ENCODE measurements at places on chromosomes 3 and 15.

- DNase-seq = no peak
These were observed 551.2 kb upstream of the CCDC54 start for GRCh38 chr3:106825962-106826605.

DNA sequence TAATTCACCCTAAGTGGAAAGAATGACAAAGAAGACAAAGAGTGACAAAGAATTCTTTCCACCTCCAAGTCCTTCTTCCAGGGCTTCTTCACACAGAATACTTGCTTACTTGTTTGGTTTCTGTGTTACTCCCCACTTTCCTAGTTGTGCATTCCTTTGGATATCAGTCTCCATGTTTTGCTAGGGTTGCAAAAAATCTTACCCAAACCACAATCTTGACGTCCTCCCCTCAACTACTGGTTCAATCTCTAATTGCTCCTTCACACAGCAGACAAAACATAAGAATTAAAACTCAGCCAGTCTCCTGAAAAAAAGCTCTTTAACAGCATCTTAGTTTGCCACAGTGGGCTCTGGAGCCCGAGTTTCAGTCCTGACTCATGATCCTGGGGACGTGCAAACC lies 297.6 kb upstream of the CHRNA7 start:
- DNase-seq = no peak

GRCh38 chr3:15470261-15470660 lies 42.9 kb downstream of the EAF1 start:
- no peak for DNase-seq

GRCh38 chr15:52695154-52695553 lies 16.0 kb upstream of the ATOSA start:
- no peak for DNase-seq

- DNase-seq = no peak
These were observed 316.2 kb upstream of the UMPS start for GRCh38 chr3:124413989-124414598.

GRCh38 chr3:161409858-161410257 lies 38.5 kb upstream of the SPTSSB start:
- DNase-seq = no peak

DNA sequence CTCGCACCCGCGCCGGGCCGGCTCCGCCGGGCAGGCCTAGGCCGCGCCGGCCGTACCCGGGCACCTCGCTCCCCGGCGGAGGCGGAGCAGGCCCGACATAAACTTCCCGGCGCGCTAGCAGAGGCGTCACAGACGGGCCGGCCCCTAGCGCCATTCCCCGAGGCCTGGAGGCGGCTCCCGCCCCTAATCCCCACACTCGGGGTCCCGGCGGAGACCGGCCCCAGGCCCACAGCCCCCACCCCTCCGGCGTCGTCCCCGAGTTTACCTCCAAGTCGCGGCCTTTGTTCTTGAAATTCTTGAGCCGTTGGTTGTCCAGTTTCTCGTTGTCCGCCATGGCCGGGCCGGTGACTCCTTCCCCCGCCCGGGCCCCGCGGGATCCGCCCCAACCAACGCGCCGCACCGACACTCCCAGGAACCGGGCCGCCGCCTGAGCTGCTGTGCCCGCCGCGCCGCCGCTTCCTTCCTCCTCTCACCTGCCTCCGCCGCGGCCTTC lies 376 bp downstream of the KPNA4 start:
- no peak for DNase-seq

DNA sequence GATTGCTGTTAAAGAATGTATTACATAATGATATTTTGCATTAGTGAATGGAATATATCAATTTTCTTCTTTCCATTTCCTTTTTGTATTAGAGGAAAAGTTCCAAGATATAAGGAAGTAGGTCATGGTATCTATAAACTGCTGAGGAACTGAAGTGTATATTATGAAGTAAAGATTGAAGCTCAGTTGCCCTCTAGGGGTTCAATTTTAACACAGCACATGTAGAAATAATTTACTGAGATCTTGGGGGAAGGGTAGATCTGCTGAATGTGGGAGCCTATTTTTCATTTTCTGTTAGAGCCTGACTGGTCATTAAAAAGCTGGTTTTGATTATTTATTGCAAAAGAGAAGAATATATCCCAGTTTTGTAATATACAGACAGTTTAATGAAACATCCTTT lies 45.2 kb downstream of the CMC1 start:
- no peak for DNase-seq

DNA sequence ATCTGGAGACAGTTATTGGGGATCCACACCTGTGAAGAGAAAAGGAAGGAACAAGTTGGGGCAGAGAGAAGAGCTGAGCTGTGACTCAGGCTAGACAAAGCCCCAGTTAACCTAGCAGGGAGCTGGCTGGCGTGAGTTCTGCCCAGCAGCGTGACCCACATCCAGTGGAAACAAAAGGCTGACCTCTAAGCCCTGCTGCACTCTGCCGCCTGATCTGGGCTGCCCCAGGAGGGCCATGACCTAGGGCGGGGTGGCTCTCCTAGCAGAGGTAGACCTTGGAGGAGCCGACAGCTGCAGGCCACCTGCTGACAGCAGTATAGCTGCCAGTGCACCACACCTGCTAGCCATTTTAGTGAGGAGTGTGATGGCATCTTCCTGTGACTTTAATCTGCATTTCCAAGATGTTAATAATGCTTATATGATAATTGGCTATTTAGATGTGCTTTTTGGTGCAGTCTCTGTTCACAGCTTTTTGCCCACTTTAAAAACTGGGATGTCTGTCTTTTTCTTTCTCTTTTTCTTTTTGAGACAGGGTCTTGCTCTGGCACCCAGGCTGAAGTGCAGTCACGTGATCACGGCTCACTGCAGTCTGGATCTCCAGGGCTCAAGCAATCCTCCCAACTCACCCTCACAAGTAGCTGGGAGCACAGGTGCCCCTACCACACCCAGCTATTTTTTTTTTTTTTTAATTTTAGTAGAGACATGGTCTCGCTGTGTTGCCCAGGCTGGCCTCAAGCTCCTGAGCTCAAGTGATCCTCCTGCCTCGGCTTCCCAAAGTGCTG lies 78.1 kb downstream of the LSM3 start:
- no peak for DNase-seq

DNA sequence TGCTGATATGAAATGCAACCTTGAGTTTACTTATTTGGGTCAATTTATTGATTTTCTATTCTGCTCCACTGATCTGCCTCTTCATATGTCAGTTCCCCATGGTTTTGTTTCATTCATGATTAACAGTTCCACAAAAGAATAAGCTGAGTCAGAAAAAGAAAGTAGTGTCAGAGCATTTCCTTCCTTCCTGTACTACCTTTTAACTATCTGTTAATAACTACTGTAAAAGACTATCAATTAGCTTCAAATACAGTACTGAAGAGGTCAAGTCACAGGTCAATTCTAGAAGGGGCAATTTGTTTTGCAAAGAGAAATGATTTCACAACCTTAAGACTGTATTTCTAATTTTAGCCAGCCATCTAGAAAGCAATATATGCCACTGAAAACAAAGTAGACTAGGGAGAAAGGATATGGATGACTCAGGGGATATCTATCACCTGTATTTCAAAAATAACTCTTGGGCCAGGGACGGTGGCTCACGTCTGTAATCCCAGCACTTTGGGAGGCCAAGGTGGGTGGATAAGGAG lies 129.5 kb downstream of the TFDP2 start:
- no peak for DNase-seq

DNA sequence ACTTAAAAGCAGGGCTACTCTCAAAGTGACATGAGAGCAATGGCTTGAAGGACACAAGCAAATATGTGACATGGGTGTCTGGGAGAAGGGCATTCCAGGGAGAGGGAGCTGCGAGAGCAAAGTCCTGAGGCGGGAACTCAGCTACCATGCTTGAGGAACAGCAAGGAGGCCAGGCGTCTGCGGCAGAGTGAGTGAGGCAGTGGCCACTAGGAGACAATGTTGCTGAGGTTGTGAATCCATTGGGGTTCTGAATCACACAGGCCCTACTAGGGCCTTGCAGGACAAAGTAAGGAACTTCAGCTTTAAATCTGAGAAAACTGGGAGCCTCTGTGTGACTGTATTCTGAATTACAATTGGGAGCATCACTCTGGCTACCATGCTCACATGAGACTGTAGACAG lies 94.1 kb upstream of the PRICKLE2 start:
- no peak for DNase-seq

- no peak for DNase-seq
These were observed 47.1 kb upstream of the IL20RB start for GRCh38 chr3:136910697-136911096.

- DNase-seq = no peak
These were observed 8.7 kb downstream of the ARHGAP31 start for GRCh38 chr3:119302697-119303551.

DNA sequence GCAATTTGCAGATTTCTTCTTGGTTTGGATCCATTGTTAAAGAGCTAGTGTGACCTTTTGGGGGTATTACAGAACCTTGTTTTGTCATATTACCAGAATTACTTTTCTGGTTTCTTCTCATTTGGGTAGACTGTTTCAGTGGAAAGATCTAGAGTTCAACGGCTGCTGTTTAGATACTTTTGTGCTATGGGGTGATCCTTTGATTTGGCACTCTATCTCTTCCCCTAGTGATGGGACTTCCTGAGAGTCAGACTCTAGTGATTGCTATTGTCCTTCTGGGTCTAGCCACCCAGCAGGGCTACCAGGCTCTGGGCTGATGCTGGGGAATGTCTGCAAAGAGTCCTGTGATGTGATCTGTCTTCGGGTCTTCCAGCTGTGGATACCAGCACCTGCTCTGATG lies 46.3 kb upstream of the GADL1 start:
- no peak for DNase-seq

DNA sequence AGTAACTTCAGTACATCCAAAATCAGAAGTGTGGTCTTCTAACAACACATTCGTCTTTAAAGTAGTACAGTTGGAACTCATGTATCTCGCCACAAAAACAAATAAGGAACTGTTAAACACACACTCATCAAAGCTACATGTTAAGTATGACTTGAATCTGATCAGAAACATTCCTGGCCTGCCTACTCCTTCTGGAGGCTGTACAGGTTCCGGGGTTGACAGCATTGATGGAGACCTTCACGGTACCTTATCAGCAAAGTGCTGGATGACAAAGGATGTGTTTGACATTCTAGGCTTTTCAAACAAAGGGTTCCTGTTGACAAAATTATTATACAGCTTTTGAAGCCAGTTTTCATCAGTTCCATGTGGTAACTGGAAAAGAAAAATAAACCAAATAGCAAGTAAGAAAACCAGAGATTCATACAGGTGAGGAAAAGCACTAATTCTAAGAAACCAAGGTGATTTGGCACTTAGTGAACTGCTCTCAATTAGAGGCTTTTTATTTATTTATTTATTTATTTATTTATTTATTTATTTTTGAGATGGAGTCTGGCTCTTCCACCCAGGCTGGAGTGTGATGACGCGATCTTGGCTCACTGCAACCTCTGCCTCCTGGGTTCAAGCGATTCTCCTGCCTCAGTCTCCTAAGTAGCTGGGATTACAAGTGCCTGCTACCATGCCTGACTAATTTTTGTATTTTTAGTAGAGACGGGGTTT lies 44.3 kb downstream of the MYO5C start:
- no peak for DNase-seq

DNA sequence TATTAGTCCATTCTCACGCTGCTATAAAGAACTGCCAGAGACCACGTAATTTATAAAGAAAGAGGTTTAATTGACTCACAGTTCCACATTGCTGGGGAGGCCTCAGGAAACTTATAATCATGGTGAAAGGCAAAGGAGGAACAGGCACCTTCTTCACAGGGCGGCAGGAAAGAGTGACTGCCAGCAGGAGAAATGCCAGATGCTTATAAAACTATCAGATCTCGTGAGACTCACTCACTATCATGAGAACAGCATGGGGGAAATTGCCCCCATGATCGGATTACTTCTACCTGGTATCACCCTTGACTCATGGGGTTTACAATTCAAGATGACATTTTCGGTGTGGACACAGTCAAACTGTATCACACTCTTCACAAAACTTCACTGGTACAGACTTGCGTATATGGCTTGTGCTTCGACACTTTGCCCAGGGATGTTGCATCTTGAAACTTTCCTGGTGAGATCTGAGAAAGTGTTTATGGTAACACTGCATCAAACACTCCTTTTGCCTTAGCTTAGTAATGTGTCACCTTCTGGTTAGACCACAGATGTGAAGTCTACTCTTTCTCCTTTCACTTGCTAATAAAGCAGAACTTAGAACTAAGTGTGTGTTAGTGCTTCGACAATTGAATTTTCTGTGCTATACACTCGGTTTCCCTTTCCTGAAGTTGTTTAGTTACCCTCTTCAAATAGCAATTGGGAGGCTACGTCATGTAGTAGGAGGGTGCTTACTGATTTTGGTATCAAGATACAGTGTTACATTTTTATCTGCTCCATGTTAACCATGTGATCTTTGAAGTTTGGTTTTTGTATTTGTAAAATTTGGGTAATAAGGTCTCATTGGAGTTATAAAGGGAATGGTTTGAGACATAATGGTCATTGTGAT lies 185.7 kb downstream of the LPP start:
- DNase-seq = no peak

- no peak for DNase-seq
These were observed 82.7 kb downstream of the EPHB1 start for GRCh38 chr3:134877788-134878187.

DNA sequence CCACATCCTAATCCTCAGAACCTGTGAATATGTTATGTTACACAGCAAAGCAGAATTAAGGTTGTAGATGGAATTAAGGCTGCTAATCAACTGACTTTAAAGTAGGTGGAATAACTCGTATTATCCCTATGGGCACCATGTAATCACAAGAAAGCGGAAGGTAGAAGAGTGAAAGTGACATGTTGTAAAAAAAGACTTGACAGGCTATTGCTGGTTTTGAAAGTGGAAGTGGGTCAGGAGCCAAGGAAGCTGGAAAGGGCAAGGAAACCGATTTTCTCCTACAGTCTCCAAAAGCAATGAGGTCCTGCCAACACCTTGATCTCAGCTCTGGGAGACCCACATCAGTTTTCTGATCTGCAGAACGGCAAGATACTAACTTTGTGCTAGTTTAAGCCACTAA lies 6.6 kb downstream of the TP63 start:
- no peak for DNase-seq

DNA sequence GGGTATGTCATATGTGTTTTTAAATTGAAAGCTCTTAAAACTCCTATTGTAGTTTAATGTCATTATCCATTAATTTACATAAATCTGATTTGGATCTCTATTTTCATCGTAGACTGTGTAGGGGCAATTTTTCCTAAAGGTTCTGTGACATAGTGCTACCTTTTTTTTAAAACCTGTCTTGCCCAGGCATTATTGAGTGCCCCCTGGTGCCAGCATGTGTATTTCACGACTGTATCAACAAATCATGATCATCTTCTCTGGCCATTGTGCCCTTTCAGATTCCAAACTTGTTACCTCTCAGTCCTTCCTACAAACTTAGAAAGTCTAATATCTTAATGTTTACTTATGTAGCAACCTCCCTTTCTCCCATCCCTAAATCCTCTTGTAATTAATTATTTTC lies 97.2 kb upstream of the FLNB start:
- DNase-seq = no peak

- no peak for DNase-seq
These were observed 89.4 kb upstream of the ANKRD34C start for GRCh38 chr15:79193103-79193502.

DNA sequence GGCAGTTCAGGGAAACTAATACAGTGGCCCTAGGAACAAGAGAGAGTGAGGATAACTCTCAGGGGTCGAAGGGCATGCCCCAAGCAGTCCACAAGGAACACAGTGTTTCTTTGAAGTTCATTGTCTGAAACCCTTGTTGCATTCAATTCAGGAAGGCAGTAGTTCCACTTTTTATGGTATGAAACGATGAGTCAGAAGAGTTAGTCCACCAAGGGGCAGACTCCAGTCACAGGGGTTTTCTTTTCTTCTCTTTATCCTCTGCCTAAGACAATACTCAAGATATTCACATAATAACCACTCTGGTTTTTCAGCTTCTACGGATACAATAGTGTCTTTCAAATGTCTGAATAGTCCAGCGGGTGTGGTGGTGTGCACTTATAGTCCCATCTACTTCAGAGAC lies 23.7 kb upstream of the TICRR start:
- no peak for DNase-seq
